ENCODE measurements at places on chromosomes 6 and 20.

DNA sequence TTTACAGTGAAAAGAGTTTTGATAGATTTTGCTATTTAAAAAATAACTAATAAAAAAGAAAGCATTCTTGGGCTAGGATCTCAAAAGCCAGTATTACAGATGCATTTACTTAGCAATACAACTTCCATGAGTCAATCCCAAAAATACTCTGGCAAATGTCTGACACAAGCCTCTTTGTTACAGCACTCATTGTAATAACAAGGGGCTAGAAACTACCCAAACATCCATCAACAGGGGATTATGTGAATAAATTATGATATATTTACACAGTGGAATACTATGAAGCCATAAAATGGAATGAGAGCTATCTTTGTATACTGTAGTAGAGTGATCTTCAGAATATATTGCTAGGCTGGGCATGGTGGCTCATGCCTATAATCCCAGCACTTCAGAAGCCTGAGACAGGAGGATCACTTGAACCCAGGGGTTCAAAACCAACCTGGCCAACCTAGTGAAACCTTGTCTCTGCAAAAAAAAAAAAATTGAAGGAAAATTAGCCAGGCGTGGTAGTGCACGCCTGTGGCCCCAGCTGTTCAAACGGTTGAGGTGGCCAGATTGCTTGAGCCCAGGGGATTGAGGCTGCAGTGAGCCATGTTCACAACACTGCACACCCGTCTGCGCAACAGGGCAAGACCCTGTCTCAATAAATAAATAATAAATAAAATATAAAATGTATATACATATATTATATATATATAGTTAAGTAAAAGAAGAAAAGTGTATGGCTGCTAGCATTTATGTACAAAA, 34.7 kb upstream of the TOP1 start:
- DNase-seq: no peak

DNA sequence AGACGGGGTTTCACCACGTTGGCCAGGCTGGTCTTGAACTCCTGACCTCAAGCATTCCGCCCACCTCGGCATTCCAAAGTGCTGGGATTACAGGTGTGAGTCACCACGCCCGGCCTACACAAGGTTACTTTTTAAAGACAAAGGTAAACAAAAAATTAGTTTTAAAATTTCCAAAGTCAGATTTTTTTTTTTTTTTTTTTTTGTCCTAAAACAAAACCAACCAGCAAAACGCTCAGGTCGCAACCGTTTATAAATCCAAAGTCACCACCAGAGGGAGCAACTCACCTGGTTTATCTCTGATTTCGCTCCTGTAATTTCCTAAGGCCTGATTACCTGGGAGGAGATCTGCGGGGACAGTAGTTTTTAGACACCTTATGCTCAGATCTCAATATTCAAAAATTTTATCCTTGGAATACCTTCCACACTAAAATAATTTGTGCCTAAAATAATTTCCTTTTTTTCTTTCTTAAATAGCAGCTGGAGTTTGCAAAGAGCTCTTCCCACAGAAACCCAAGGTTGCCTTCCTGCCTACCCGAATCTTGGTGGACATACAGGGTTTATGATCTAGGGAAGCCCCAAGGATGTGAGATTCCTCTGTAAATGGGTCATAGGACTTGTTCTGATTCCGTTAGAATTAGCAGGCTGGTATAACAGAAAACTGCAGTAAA, 19.8 kb upstream of the TREM1 start:
- DNase-seq: no peak

DNA sequence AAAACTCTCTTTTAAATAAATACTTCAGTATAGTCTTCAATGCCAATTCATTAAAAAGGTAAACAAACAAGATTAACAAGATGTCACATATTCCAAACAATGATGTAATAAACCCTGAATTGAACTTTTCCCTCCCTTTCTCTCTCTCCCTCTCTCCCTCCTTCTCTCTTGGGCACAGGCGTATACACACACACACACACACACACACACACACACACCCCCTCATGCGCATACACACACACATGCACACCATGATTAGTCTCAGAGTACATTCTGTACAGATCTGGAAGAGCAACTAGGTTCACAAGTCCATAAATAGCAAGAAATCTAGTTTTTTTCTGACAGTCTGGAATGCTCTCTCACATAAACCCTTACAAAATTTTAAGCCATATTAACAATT, 128.3 kb downstream of the DST start:
- no peak for DNase-seq

DNA sequence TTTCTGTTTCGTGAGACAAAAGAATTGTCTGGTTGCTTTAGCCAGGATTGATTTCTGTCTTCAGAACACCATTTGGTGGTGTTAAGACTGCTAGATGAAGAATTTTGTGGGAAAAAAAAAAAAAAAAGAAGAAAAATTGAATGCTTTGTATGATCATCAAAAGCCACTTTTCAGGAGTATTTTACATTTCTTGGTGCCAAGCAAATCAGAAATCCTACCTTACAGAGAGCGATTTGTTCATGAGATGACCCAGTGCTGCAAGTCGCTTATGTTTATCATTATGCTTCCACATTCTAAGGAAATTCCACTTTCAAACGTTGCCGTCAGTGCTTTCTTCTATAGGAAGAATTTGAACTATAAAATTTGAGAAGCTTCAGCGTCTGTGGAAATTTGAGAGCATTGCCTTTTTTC, 228.7 kb downstream of the BCKDHB start:
- DNase-seq: no peak

DNA sequence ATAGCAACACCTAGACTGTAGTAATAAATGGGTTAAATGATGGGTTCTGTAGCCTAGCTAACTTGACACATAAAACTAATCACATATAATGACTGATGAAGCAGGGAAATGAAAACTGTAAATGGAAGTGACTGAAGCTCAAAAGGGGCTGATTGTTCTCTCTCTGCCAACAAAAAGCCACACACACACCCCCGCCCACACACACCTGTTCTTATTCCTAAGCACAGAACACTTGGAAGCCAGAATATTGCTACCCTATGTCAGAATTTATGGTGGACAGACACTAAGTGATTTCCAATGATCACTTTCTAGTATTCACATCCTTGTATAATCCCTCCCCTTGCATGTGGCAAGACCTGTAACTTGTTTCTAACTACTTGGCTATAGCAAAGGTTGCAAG, 603.5 kb downstream of the UTRN start:
- no peak for DNase-seq

- DNase-seq: peak; percentile 38
These were observed 7.5 kb downstream of the CCM2L start for GRCh38 chr20:32017711-32018251.

DNA sequence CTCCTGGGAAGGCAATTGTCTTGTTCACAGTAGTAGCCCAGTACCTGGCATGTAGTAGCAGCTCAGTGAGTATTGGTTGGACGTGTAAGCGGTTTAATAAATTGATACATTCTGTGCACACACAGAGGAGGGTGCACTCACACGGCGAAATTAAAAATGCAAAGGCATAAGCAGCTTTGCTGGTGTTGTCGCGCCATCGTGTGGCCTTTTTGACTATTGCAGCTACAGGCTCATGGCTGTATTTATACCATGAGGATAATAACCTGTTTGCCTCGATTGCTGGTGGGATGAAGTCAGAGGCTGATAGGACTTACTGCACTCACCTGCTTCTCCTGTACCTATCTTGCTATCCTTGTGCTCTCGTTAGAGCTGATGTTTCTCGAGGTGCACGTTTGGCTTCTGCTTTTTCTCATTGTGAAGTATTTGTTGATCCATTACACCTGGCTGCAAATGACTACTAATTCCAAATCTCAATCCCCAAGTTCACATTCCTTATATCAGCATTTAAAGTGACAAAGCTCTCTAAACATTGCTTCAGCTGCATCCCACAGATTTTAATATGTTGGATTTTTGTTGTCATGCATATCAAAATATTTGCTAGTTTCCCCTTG, 61.5 kb downstream of the TBXT start:
- peak; percentile 78 for DNase-seq

GRCh38 chr6:22147921-22148776, 148.7 kb downstream of the PRL start:
- no peak for DNase-seq

DNA sequence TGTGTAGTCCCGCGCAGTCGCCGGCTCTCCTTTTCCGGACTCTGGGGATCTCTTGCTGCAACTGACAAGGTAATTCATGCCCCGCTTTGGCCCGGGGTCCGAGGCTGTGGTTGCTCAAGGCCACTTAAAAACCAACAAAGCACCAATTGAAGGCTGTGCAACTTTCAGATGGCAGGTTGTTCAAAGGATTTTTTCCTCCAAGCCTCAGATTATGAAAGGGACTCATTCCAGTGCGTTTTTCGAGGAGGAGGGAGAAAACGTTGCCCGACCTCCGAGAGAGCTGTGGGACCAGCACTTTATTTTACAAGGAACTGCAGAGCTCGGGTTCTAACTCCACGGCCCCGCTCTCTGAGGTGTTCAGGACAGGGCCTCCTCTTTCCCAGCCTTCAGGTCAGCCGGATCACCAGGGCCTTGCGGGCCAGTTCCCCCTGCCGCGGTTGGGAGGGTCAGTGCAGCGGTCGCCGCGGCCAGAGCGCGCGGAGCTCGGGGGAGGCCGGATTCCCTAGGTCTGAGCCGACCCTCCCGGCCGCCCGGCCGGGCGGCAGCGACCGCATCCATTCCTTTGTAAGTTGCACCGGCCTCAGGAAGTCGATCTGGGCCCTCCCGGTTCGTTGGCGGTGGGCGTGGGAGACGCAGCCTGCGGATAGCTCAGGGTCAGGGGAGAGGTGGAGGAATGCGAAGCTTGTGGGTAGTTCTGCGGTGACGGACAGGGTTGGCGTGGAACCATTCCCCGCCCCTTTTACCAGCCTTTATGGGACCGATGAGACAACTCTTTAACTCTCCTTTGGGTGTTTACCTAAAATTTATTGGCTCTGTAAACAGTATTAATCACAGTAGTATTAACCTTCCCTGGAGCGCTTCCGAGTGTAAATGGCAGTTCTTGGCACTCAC, 1.6 kb downstream of the UTRN start:
- DNase-seq: peak; percentile 29

DNA sequence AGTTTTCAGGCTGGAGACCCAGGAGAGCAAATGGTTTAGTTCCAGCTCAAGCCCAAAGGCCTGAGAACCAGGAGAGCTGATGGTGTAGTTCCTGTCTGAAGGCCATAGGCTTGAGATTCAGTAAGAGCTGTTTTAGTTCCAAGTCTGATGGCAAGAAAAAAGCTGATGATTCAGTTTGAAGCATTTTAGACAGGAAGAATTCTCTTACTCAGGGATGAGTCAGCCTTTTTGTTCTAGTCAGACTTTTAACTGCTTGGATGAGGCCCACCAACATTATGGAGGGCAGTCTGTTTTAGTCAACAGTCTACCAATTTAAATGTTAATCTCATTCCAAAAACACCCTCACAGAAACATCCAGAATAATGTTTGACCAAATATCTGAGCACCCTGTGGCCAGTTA, 2.5 kb downstream of the ZSCAN26 start:
- DNase-seq: peak; percentile 33

DNA sequence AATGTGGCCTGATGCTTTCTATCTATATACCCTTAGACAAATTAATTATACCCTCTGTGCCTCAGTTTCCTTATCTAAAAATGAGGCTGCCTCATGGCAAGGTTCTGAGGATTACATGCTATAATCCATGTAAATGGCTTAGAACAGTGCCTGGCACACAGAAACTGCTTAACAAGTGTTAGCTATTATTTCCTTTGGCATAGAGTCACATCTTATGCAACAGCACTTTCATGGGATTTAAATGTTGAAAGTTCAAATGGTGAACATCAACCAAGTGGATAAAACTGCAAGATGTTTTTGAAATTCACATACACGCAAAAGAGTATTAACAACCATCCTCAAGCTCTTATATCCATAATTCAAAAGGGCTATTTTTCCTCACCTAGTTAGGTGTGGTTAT, 202.8 kb upstream of the JAG1 start:
- no peak for DNase-seq

- DNase-seq: peak; percentile 17
These were observed 3.2 kb upstream of the TUBB1 start for GRCh38 chr20:59015812-59016711.

GRCh38 chr20:18263723-18264122, 24.6 kb upstream of the ZNF133 start:
- DNase-seq: no peak

DNA sequence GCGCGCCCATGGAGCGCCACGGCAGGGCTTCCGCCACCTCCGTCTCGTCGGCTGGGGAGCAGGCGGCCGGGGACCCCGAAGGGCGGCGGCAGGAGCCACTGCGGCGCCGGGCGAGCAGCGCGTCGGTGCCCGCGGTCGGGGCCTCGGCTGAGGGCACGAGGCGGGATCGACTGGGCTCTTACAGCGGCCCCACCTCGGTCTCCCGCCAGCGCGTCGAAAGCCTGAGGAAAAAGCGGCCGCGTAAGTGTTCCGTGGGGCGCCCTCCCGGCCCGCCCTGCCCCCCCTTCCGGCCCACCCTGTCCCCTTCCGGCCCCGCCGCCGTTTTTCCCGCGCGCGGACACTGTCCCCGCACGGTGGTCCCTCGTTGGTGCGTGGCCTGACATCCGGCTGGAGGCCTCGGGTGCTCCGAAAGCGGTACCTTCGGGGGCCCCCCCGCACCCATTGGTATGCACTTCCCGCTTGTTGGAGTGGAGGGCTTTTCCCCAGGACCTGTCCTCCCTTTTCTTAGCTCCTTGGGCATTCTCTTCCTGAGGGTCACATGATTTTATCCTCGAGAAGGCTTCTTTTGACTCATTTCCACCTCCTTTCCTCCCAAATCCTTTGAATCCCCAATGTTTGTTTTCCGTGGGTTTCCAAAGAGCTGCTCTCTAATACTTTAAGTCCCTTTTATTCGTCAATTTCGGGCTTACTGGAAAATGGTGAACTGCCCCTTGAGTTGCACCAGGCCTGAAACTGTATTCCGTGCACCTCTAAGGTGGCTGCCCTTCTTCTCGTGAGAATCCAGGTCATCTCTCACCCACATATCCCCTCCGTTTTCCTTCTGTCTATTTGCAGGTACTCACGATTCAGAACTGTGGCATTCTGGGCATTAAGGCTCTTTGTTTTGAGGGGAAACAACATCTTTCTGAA, 556 bp downstream of the PANK2 start:
- DNase-seq: peak; percentile 66

DNA sequence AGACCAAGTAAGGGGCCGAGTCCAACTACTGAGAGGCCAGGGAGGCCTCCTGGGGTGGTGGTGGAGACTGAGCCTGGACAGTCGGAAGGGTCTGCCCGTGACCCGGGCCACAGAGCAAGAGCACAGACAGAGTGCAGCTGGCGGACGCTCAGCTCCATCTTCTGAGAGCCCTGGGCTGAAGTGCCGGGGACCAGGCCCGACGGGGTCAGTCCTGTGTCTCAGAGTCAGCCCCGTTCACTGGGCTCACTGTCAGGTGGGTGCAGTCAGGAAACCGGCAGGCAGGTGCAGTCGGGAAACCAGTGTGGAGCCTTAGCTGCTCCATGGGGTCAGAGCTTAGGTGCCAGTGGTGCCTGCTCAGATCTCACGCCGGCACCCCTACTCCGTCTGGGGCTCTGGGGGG, 76.5 kb downstream of the WDR27 start:
- no peak for DNase-seq

- no peak for DNase-seq
These were observed 12.3 kb downstream of the CST5 start for GRCh38 chr20:23867152-23867776.

DNA sequence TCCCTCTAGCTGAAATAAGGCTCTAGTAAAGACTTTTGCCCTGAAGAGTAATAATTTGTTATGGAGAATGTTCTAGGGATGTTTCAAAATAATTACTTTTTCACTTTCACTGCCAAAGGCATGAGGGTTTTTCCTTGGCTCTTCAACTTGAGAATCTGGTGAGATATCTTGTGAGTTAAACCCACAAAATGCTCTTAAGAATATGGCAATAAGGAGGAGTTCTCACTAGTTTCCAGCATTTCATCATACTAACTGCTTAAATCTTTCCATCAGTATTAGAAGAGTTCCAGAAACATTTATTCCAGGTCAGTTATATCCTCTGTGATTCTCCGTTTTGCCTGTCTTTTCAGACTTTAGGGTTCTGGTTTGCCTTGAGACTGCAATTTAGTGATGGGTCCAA, 785.6 kb upstream of the GJE1 start:
- DNase-seq: no peak

Data from activated T-cell treated with anti-CD3 and anti-CD28 coated beads, Interleukin-2, amount 50 U/mL, for 48 hours (primary cell).